CD4-positive, CD25-positive, alpha-beta regulatory T cell (primary cell): ENCODE measurements at places on chromosomes 1 and 21.

DNA sequence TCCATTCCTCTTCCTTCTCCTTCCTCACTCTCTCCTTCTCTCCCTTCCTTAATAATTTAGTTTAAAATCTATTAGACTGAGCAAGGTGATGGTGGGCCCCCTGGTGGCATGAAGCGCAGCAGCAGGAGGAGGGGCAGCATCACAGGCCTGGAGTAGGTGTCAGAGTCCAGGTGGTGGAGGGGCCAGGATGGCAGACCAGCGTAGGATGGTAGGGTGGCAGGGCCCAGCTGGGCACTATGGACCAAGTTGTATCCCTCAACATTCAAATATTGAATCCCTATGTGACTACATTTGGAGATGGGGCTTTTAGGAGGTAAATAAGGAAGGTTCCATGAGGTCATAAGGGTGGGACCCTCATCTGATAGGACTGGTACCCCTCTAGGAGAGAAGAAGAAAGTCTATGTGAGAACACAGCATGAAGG, 61.0 kb downstream of the WDR4 start:
- DNase-seq, result peak; percentile 69

DNA sequence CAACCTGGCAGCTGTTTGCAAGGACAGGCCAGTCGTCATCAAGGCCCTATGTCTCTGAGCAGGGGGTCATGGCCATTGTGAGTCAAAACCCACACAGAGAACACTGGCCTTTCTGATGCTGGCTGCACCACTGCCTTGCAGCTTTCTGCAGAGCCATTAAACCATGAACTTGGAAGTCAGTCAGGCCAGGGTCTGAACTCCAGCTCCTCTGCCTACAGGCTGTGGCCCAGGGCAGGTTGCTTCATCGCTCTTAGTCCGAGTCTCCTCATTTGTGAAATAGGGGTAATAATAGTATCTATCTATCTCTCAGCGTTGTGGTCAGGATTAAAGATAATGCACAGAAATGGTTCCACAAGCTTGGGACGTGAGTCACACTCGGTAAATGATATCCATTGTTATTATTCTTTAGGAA, 35.8 kb upstream of the HIVEP3 start:
- no peak for DNase-seq

DNA sequence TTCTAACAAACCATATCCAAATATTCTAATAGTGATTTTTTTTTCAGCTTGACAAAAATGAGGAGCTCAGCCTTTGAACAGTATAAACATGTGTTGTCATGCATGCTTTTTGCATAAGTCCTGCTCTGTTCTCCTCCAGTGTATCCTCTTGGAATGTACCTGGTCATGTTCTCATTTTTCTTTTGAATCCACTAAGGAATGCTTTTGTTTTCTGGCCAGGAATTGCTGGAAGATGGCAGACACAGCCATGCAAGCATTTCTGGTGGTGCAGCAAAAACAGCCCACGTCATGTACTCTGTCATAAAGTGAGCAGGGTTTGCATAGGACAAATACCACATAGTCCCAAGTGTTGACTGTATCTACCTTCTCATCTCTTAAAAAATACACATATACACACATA, 11.5 kb upstream of the PLD5 start:
- no peak for DNase-seq

DNA sequence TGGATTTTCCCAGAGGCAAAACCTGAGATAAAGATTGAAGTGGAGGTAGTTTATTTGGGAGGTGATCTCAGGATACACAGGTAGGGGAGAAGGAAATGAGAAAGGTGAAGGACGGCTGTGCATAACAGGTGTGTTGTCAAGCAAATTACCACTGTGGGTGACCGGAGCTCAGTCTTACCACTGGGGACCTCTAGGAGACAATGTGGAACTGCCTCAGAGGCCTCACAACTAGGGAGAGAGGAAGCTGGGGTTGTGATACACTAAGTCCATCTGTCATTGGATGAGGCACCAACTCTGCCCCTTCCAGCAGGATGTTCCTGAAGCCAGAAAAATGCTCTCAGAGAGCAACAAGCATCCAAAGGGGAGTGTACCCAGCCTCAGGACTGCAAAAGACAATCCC, 32.6 kb downstream of the GRIK3 start:
- DNase-seq, result no peak

DNA sequence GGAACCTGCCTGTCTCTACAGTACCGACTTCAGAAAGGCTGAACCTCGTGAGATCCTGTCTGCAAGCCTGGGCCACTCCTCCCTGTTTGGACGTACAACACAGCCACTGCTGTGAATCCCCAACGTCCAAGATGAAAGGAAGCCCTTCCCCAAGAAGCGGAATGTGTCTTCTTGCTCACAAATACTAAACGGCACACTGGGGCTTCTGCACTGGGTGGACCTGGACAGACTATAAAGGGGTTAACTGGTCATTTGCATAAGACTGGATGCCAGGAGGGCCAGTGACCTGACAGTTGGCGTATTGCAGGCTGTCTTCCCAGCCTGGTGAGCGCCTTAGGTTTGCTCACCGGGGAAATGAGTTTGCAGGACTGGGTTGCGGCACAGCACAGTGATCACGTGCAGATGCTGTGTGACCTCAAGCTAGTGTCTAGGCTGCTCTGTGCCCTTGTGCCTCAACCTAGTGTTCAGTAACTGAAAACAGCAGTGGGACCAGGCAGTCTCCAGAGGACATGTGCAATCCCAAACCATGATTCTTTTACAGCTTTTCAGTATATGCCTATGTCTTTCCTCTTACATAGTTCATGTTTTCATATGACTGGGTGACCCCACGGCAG, 19.5 kb upstream of the AJAP1 start:
- DNase-seq, result no peak

- DNase-seq, result peak; percentile 90
Observed at GRCh38 chr1:151156515-151156819, at the start of gene TNFAIP8L2. TNFAIP8L2 (plus strand) TSS chr1:151156649; CDS start chr1:151158698, 2,049 bp downstream.

DNA sequence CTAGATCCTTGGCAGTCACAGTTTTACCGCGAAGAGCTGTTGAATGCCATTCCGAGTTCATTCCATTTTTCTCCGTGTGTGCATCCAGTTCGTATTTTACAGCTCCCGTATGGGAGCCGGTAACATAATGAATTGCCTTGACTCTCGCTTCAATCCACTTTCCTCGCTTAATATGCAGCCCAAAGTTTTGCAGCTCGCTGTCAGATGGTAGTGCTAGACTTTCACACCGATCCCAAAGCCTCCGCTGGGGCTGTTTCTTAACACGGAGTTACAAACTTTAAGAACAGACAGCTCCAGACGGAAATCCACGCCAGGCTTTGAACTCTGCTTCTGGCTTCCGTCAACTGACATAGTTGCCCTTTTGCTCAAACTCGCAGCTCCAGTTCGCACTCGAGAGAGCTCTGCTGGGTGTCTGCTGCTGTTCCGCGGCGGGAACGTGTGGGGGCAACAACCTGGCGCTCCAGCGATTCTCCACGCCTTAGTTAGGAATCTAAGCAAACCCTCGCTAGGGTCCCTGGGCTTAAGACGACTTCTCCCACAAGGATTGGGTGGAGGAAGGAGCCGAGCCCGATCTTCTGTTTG, 3.5 kb upstream of the ARID1A start:
- peak; percentile 94 for DNase-seq

DNA sequence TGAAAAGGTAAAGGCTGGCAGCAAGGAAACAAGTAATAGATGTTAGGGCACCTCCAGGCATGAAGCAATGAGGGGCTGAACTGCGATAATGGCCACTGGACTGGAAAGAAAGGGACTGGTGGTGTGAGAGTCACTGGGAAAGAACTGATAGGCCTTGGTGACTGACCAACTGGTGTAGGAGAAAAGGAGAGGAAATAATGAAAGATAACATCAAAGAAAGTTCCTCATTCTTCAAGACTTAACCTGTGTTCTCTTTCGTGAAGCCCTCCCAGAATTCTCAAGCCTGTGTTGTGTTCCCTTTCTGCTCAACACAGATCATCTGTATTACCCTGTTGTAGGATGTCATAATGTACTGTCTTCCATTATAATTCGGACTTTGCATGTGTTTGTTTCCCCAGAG, 20.9 kb upstream of the SNX27 start:
- no peak for DNase-seq

GRCh38 chr1:20645414-20645813, 12.2 kb downstream of the PINK1 start:
- DNase-seq, result no peak

GRCh38 chr1:1753607-1754005, 24.7 kb downstream of the NADK start:
- DNase-seq, result no peak

GRCh38 chr1:197744979-197745378, 30.3 kb downstream of the DENND1B start:
- DNase-seq, result no peak

- no peak for DNase-seq
Observed at GRCh38 chr21:16579538-16579937, 849.8 kb downstream of the USP25 start.

DNA sequence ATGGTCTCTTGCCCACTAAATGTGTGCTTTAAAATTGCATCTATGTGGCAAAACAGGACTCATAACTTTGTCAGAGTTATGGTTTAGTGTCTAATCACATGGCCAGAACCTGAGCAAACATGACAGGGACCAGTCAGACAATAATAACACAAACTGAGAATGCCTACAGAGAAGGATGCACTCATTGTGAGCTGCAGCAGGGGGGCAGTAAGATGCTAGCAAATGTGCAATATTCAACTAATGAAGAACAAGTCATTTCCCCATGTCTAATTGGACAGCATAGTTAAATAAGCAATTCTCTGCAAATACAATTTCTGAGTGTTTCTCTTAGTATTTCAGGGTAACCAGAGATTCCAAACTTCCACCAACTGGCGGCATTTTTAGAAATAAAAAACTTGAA, 30.8 kb downstream of the SPAG17 start:
- DNase-seq, result no peak

DNA sequence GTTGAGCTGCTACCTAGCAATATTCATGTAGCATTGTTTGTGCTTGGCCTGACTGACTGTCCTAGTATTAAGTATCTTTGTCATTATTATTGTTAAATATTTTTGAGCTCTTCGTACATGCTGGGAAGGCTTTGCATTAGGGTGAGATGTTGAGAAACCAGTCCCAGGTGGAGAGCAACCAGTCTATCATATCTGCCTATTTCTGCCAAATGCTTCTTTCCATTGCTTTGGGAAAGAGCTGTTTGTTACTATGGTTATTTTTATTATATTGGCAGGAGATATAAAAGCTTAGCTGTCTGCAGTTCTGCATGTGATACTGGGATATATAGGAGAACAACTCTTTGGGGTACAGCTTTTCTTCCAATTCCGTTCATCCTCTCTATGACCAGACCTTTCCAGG, 85.1 kb downstream of the CLDN17 start:
- no peak for DNase-seq

- no peak for DNase-seq
Observed at GRCh38 chr21:42690586-42690985, 37.2 kb downstream of the PDE9A start.

DNA sequence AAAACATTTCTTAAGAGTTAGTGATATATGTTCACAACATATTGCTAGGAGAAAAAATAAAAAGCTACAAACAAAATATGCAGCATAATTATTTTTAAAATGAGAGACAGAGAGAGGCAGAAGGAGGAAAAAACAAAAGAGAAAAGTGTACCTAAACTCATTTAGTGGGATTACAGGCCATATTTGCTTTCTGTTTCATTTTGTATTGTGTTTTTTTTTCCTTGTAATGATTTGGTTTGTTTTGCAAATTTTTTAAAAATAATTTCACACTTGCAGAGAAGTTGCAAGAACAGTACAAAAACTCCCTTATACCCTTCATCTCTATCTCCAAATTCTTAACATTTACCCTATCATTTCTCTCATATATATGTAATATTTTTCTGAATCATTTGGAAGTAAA, 65.0 kb downstream of the LBR start:
- DNase-seq, result no peak

- DNase-seq, result no peak
Observed at GRCh38 chr1:222886878-222887351, 72.1 kb downstream of the DISP1 start.
